ENCODE measurements at places on chromosomes 3 and 15.

GRCh38 chr15:99466701-99467337 is 99.0 kb upstream of the MEF2A start:
- no peak for DNase-seq

DNA sequence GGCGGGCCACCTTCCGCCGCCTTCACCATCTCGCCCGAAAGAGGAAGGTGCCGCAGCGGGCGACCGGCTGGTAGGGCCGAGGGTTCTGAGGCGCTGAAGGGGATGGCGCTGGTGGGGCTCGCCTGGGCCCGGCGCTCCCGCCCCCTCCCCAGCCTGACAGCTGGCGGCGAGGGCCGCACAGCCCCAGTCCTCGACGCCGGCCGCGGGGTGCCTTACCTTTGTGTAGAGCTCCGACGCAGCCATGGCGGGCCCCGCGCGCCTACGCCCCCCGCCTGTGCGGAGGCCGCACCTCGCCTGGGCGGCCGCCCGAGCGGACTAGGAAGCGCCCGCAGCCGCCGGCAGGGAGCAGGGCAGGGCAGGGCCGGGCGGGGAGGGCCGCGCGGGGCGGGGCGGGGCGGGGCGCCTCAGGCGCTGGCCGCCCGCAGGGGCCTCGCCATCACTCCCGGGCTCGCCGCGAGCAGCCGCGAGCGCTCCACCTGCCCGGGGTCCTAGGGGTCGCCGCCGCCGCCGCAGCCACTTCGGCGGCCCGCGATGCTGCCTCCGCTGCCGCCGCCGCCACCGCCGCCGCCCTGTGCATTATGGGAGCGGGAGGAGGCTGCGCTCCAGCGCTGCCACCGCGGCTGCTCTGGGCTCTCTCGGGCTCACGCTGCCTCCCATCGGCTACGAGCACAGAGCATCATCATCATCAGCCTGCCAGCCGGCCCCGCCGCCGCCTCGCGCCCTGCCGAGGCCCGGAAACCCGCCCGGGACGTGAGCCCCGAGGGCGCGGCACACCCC is at the start of gene MYO5A:
TSS of gene MYO5A (minus strand) at position 317 of the 777 bp plus-strand sequence. CDS start at position 243, 74 bp downstream.
- peak; percentile 88 for DNase-seq

- no peak for DNase-seq
Measured at GRCh38 chr3:10845001-10845761, 29.2 kb downstream of the SLC6A11 start.

DNA sequence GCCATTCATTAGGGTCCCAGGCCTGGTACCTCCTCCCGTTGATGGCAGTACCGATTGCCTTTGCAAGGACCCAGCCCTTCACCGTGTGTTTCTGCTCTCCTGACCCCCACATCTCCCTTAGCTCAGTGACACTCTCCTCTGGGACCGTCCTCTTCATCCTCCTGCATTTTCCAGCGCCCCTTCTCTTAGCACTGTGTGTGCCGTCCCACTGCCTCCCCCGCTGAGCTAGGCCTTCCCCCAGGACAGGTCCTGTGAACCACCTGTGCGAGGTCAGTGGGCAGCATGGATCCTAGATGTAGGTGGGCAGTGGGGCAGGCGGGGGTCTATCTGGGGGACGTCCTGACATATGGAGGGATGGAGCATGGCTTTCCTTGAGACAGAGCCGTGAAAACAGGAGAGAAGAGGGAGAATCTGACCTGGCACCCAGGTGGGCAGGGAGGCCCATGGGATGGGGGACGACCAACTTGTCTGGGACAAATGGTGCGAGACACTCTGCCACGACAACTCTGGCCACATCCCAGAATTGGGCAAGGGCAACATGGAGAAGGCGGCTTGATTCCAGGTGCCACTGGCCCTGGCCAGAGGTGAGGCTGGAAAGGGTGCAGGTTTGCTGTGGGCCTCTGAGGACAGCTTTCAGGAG is 87.7 kb upstream of the ALDH1L1 start:
- no peak for DNase-seq

DNA sequence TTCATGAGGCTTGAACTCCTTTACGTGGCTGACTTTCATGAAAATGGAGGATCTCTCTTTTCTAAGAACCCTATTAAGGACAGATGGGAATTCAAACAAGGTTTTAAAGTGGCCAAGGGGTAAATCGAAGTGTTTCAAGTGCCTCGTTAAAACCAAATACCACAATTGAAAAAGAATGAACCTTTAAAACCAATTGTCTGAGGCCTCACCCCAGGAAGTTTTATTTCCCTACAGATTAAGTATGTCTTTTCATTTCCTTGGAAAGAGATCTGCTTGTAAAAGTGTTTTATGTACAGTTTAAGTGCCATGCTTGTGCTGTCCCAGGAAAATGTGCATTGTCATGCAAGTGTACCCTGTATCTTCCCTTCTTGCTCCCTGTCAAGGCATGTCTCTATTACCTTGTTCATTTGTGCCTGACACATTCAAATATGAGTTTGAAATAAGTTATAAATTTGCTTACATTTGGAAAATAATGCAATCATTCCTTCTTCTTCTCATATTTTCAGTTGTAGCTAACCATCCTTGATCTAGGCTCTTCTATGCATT is 138.7 kb downstream of the ZPLD1 start:
- DNase-seq, result no peak

DNA sequence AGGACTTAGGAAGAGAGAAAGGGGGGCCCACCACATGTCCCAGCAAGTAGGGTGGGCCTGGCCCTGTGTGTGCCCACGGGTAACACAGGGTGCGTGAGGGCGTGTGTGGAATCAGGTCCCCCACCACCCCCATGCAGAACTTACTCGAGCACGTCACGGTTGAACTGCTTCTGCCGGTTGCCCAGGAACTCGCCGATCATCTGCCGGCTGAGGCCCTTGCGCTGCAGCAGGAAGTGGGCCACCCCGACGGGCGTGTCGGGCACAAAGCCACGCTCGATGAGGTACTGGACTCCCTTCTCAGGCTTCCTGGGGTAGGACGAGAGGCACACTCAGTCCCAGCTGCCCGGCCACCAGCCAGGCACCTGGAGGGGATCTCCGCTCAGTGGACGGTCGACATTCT is 83.1 kb upstream of the RPL32 start:
- DNase-seq, result no peak

GRCh38 chr3:112579697-112580096 is 17.9 kb downstream of the SLC35A5 start:
- no peak for DNase-seq

GRCh38 chr15:90315278-90315982 is 36.7 kb upstream of the ZNF774 start:
- DNase-seq, result no peak

GRCh38 chr3:189490337-189490736 is 140.9 kb upstream of the TP63 start:
- DNase-seq, result no peak

- DNase-seq, result peak; percentile 16
Measured at GRCh38 chr3:157436583-157437291, at the start of gene PTX3. Gene PTX3, plus strand, starts transcription at chr3:157436850. Its CDS starts 84 bp downstream, at chr3:157436934.

GRCh38 chr15:77400258-77400657 is 19.6 kb downstream of the PEAK1 start:
- DNase-seq, result no peak

DNA sequence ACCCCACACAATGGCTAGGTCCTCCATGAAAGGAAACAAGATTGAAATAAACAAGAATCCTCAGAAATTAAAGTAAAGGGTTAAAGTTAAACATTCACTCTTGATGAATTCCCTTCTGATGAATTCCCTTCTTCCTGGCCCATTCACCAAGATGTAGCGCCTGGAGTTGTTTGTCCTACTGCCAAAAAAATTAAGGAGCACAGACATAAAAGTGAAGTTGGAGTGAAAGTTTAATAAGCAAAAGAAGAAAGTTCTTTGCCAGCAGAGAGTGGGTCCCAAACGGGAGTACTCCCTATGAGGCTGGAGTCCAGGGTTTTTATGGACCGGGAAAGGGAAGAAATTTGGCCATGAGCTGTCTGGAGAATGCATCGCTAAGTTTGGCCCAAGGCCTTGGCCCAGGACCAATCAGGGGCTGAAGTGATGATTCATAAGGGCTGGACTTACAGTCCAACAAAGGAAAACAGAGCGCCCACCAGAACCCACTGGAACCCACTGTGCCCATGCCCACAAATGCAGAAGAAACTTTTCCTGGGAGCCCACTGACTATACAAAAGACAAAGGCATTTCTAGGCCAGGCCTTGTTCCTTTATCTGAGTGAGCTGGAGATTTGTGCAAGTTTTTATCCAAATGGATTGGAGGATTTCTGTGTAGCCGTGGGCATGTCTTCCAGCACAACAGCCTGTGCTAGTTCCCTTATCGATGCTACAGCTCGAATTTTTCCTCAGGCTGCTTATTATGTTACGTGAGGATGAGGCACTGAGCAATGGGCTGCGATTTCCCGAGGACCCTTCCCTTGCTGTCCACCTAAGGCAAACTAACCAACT is 1561.6 kb downstream of the OTOL1 start:
- DNase-seq, result no peak

DNA sequence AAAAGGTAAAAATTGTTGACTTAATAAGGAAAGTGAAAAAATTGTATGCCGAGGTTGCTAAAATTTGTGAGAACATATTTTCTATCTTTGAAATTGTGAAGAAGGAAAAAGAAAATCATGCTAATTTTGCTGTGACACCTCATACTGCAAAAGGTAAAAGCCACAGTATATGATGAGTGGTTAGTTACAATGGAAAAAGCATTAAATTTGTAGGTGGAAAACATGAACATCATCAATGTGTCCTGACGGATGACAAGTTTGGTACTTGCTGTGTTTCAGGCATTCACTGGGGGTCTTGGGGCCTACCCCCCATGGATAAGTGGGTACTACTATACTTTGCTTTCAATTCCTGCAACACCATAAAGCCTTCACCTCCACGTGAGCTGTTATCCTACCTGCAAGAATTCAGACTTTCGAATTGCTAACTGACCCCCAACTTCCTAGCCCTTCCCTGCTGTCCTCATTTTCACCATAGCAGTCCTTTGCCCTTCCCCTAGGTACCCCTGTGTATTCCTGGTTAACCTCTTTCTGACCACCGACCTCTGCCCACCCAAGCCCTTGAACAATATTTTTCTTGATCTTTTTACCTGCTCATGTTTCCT is 62.4 kb downstream of the RAB7A start:
- no peak for DNase-seq

DNA sequence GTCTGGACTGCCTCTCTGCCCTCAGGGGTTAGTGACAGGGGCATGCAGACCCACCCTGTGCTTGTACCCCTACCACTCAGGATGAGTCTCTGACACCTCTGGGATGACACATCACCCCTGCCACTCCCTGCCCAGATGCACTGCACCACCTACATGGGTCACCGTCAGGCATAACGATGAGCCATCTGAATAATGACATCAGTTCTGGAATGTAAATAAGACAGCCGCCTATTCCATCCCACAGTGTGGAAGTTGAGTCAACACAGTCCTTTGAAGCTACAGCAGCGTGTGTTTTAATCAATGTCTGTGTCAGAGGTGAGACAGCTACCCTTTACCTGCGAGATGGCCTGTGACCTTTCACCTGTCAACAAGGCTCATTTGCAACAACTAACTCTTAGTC is 268.7 kb upstream of the ARRDC4 start:
- DNase-seq, result no peak

- DNase-seq, result no peak
Measured at GRCh38 chr3:63974451-63974850, 48.8 kb downstream of the PSMD6 start.

DNA sequence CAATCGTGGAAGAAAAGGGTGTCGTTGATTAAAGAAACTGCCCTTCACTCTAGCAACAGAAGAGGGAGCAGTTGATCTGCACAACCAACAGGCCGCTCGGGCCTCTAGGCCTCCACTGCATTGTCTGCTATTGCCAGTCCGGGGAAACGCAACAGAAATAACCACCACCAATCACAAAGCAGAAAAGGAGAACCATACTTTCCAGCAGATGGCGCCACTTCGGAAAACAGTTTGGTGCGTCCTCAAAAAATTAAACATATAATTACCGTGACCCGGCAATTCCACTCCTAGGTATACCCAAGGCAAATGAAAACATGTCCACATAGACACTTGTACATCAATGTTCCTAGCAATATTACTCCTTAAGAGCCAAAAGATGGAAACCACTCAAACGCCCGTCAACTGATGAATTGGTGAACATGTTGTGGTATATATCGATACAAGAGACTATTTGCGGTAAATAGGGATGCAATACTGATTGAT is 154.1 kb downstream of the TJP1 start:
- peak; percentile 66 for DNase-seq

DNA sequence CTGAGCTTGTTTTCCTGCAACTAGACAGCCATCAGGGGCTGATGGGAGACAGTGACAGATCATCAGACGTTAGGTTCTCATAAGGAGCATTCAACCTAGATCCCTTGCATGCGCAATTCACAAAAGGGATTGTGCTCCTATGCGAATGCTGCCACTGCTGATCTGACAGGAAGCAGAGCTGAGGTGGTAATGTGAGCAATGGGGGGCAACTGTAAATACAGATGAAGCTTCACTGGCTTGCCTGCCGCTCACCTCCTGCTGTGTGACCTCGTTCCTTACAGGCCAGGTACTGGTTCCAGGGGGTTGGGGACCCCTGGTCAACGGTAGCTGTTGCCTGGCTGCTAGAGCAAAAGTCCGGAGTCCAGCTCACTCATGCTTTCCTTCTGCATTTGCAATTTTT is 26.4 kb upstream of the KCNAB1 start:
- no peak for DNase-seq

- DNase-seq, result no peak
Measured at GRCh38 chr3:62361261-62361660, 12.1 kb downstream of the FEZF2 start.

GRCh38 chr15:57953874-57954273 is 111.6 kb downstream of the ALDH1A2 start:
- no peak for DNase-seq

All from head of caudate nucleus (tissue), 42 donors.